Fibroblast of the conjunctiva (primary cell): ENCODE measurements at places on chromosomes 6 and 20.

DNA sequence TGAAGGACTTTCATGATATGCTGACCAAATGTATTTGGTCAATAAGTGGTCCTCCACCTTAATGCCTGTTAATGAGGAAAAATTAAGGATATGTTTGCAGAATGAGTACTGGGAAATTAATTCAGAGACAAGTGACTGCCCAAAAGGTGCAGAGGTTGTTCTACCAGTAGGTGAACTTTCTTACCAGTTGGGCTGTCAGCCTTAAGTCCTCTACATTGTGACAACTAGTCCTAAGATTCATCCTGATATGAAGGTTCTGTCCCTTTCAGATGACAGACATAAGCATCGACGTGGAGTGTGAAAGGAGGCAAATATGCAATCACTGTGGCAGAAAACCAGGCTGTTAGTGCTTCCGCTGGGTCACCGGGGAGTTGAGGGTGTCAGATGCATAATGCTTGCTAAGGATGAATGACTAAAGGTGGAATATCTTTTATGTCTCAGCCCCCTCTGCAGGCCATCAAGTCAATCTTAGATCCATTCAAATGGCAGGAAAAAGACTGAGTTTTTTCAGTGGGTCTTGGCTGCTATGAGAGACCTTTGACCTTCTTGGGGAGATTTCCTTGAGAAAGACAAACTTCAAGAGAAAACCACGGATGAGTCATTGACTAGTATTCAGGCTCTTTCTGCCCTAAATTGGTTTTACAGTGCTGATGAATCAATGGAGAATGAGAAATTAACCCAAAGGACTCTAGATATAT lies 226.0 kb downstream of the TPBG start:
- DNase-seq = peak; percentile 40

DNA sequence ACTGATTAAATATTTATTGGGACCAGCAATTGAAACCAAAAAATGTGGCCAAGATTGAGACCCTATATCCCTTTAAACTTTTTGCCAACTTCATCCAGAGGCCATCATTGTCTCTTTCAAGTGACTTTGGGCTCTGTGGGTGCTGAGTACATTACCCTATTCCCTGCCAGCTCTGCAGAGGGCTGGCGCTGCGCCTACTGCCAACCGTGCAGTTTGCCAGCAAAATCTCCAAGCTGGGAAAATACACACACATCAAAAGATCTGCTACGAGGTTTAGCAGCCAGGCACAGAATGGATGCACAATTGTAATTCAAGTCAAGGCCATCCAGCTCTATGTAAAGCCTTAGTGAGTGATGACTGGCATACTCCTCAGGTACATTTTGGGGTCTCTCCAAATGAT lies 125.0 kb downstream of the CBLN4 start:
- DNase-seq = no peak

DNA sequence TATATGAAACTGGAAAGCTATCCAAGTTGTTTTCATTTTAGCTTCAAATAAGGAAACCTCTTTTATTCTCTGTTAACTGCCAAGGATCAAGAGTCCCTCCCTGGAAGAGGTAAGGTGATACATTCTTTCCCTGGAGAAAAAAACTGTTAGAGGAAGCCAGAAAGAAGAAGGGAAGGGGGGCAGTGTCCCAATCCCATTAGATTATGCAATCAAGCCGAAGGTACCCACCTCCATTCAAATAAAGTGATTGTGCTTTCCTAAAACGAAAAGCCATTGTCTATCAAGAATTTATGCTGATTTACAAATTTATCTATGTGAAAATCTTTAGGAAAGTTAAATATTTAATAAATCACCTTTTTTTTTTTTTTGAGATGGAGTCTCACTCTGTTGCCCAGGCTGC lies 9.5 kb upstream of the UQCC1 start:
- DNase-seq = no peak

- peak; percentile 21 for DNase-seq
Observed at GRCh38 chr20:10715035-10715434, 41.2 kb upstream of the JAG1 start.

GRCh38 chr20:1748777-1749176 lies 91.2 kb upstream of the SIRPG start:
- no peak for DNase-seq

DNA sequence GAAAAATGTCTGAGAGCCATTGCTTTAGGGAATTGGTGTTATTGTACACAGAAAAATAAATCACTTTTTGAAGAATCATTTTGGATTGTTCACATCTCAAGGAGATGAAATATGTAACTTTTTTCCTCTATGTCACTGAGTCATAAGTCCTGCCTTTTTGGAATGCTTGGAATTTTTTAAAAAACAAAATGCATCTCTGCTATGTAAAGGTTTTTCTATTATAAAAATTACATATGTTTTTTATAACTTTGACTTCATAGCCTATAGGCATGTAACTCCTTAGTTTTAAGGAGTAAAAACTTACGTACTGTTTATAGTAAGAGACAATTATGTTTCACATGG lies 8.7 kb downstream of the RNF144B start:
- DNase-seq = no peak
